Dermis microvascular lymphatic vessel endothelial cell (primary cell): ENCODE measurements at places on chromosomes 2 and 18.

DNA sequence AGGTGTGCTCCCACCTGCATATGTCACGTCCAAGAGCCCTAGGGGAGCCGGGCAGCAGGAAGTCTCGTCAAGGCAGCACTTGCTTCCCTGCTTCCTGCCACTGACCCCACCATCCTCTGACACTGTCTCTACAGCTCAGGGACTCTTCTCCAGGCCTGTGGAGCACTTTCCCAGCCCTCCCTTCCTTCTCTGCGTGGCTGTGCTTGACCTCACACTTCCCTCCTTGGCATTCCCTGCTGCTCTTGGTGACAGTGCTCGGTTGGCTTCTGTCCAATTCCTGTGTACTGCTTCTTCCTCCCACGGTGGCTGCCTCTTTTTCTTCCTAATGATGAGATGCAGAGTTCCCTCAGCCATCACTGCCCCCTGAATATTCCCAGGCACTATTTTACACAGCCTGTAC is 2.8 kb downstream of the CIDEA start:
- DNase-seq = no peak

DNA sequence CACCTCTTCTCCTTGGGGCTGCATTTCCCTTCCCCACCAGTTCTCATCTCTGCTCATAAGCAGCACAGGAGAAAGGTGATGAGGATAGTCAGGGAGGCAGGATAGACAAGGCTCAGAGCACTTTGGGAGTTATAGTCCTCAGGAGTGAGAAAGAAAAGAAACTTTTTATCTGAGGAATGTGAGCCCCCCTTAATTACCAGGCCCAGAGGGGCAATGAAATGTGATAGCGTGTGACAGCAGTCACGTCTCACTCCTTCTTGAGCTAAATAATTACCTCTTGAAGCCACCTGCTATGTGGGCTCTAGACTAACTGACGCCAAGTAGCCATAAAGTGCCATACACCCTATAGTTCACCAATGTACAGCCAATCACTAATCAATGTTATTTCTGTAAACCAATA is 105.8 kb downstream of the SPP2 start:
- no peak for DNase-seq

DNA sequence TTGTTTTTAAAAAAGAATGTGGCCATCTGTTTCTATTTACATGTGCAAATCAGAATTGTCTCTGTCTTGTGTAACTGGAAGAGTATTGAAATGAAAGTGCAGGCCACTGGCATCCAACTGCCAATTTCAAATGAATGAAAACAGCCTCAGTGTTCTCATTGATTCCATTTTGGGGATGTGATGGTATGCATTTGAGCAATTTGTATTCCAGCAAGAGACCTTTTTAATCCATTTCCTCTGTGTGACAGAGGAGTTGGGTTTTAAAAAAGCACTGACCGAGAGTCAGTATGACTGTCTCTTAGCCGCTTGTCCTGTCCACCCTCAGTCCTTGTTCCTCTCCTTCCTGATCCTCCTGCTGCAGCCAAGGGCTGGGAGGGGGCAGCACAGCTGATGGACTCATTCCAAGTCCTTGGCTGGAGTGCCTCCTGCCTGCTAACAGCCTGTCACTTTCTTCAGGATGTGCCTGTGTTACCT is 50.0 kb downstream of the ASAP2 start:
- DNase-seq = peak; percentile 45

- no peak for DNase-seq
These were observed 489.4 kb downstream of the LRP1B start for GRCh38 chr2:141641462-141641861.

GRCh38 chr2:154914561-154914960 is 216.1 kb downstream of the KCNJ3 start:
- no peak for DNase-seq

DNA sequence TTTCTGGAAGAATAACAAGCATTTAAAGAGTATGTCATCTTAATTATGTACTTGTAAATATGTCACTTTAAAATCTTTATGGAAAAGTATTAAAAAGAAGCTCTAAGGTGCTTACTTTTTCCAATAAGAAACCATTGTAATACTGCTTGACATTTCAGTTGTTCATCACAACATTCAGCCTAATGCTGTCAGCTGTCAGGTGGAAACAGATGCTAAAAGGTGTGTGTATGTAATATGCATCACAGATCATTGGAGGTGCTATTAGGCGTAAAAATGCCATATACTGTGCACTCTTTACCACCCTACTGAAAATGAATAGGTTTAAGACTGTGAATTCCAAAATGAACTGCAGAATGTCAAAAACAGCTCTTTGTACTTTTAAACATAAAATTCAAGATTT is 40.3 kb downstream of the METTL8 start:
- no peak for DNase-seq

- no peak for DNase-seq
These were observed 40.6 kb upstream of the PGAP1 start for GRCh38 chr2:196967116-196967515.

DNA sequence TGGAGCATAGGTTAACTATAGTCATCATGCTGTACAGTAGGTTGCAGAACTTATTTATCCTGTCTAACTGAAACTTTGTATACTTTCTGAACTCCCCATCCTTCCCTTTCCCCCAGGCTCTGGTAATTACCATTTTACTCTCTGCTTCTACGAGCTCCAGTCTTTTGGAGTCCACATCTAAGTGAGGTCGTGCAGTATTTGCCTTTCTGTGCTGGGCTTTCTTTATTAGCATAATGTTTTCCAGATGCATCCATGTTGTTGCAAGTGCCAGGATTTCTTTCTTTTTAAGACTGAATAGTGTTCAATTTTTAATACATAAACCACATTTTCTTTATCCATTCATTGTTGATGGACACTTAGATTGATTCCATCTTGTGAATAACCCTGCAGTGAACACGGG is 464.1 kb downstream of the TGIF1 start:
- no peak for DNase-seq

DNA sequence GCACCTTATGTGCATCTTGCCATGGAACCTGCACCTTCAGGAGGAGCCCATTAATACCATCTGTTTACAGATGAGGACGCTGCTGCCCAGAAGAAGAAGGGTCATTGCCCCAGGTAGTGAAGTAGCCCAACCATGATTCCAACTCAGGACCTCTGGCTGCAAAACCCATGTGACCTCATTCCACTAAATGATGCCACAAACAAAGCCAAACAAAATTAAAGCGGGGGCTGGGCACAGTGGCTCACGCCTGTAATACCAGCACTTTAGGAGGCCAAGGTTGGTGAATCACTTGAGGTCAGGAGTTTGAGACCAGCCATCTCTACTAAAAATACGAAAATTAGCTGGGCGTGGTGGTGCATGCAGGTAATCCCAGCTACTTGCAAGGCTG is 202.1 kb downstream of the EIPR1 start:
- no peak for DNase-seq
